ENCODE measurements at places on chromosomes 12 and 14.

DNA sequence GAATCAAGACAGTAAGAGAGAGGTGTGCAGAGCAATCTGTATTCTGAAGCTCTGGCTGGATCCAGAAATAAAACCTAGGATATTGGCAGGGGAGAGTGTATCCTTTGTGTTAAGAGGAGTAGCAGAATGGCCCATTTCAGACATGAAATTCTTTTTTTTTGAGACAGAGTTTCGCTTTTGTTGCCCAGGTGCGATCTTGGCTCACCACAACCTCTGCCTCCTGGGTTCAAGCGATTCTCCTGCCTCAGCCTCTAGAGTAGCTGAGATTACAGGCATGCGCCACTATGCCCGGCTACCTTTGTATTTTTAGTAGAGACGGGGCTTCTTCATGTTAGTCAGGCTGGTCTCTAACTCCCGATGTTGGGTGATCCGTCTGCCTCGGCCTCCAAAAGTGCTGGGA lies 6.1 kb upstream of the SRGAP1 start:
- no peak for DNase-seq

DNA sequence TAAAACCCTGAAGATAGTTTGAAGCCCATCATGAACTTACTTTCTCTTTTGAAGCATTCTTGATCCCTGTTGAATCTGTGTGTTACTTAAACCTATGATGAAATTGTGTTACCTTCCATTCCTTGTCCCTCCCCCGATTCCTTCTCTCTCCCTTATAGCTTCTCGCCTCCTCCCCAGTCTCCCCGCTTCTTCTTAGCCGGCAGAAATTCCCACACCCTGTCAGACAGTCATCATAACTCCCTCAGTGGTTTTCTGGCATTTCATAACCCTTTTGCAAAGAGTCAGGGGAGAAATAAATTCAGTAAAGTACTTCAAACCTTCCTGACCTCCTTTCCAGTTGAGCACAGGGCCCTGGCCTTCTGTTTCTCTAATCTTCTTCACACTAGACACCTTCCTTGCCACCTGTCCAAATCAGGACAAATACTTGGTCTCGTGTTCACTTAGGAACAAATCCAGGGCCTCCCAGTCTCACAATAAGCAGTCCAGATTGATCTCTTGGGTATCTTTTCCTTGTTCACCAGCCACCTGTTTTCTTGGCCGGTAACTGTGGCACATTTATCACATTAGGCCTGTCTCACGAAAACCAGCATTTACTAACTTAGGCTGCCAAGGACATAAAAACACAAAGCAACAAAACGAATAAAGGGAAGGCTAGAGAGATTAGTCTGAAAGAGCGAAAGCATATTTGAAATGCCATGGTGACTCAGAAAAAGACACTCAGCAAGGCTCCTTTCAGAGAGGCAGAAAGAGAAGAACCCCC lies 355.9 kb downstream of the TMTC2 start:
- no peak for DNase-seq

GRCh38 chr14:69673578-69674305 lies 62.3 kb downstream of the SUSD6 start:
- no peak for DNase-seq

DNA sequence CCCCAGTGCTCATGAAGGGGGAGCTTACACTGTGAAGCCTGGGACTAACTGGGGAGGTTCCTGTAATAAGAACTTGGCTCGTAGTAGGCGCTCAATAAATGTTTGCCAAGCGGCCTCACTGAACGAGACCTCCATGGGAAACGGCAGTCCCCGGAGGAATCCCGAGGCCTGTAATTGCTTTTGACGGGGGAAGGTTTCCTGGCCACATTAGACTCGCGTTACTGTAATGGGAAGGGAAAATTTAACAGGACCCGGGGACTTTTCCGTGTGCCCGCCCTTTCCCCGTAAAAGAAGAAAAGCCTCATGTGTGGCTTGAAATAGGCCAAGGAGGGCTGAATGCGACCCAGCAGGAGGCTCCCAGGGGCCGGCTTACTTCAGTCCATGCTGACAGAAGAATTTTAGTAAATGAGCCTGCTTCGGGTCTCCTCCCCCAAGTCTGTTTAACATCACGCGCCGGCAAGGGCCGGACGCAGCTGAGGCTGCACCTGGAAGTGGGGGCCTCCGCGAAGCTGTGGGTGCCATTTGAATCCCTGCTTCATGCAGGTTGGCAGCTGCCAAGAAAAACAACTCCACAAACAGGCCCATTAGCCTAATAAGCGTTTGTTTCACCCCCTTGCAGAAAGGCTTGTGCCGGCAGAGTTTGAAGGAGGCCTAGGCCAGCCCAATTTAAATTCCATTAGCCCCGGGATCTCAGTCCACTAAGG lies 39.8 kb upstream of the PWP1 start:
- peak; percentile 85 for DNase-seq

DNA sequence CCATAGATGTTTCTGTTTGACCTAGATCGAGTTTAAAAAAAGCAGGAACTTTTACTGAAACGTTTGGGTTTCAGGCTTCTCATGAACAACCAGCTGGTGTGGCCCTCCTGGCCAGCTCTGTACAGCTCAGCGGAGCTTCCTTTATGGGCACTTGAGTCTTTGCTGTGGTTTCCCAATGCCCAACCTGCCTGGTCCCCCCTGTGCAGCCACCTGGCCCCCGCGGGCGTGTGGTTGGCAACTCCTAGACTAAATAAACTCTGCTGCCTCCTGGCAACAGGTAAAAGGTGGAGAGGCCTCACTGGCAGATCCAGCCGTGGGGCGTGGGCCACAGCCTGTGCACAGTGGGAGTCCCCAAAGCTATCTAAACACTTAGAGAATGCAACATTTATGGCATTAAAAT lies 38.7 kb downstream of the ADGRD1 start:
- no peak for DNase-seq

DNA sequence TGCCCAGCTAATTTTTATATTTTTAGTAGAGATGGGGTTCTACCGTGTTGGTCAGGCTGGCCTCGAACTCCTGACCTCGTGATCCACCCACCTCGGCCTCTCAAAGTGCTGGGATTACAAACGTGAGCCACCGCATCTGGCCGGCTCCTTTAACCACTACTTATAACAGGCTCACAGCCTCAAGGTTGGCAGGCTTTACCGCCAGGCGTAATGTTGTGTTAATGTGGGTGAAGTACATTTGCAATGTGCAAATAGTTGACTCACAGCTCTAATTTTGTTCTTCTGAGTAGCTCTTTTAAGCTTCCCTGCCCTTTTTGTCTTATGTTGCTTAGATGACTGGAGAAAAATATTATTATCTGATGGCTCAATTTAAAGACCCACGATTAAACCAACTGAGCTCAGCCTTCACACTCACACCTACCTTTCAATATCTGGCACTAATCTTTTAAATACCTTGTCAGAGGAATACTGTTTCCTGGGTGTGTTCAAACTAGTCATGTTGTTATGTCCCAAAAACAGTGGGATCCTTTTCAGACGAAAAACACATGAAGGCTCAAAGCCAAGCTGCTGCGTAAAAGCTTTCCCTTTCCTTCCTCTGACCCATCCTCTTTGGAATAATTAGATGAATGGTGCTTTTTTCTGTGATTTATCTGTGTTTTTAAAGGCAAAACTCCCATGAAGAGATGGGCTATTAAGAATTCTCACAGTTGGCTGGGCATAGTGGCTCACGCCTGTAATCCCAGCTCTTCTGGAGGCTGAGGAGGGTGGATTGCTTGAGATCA lies 57.2 kb upstream of the USP44 start:
- peak; percentile 21 for DNase-seq

- DNase-seq = no peak
These were observed 102.7 kb downstream of the TMEM30B start for GRCh38 chr14:61178226-61179060.

GRCh38 chr12:64218597-64218996 lies 3.5 kb downstream of the KICS2 start:
- DNase-seq = no peak

- no peak for DNase-seq
These were observed 42.2 kb downstream of the HSD17B6 start for GRCh38 chr12:56805355-56805754.

- no peak for DNase-seq
These were observed 23.4 kb downstream of the MARK3 start for GRCh38 chr14:103408491-103409155.
